Activated T-helper 17 cell treated with anti-CD3 and anti-CD28 coated beads, Interleukin-2, amount 50 U/mL, for 72 hours (primary cell): ENCODE measurements at places on chromosomes 16 and 17.

DNA sequence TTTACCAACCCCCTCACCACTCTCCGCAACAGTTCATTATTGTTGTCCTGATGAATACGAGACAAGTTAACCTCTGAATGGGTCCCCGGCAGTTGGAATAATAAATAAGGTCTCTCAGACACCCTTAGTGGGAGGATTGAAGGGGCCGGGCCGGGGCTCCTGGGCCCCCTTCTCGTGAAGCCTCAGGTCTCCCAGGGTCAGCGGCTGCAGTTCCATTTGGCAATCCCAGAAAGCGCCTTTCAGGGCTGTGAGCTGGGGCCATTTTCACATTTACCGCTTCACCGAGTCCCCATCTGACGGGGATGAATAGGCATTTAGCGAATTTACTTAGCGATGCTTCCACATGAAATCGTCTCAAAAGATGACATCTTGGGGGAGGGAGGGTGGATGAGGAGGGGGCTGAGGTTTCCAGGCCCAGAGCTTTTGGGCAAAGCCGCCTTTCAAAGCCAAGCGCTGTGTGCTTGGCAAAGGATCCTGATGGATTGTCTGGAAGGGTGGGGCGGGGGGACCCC lies 309.8 kb downstream of the XYLT1 start:
- ATAC-seq = no peak

- ATAC-seq = no peak
Measured at GRCh38 chr16:6857575-6857974, 475.1 kb upstream of the RBFOX1 start.

- no peak for ATAC-seq
Measured at GRCh38 chr17:49964769-49965523, 4.0 kb upstream of the DLX4 start.

- ATAC-seq = peak; percentile 71
Measured at GRCh38 chr16:88430524-88431446, 22.3 kb upstream of the ZFPM1 start.

DNA sequence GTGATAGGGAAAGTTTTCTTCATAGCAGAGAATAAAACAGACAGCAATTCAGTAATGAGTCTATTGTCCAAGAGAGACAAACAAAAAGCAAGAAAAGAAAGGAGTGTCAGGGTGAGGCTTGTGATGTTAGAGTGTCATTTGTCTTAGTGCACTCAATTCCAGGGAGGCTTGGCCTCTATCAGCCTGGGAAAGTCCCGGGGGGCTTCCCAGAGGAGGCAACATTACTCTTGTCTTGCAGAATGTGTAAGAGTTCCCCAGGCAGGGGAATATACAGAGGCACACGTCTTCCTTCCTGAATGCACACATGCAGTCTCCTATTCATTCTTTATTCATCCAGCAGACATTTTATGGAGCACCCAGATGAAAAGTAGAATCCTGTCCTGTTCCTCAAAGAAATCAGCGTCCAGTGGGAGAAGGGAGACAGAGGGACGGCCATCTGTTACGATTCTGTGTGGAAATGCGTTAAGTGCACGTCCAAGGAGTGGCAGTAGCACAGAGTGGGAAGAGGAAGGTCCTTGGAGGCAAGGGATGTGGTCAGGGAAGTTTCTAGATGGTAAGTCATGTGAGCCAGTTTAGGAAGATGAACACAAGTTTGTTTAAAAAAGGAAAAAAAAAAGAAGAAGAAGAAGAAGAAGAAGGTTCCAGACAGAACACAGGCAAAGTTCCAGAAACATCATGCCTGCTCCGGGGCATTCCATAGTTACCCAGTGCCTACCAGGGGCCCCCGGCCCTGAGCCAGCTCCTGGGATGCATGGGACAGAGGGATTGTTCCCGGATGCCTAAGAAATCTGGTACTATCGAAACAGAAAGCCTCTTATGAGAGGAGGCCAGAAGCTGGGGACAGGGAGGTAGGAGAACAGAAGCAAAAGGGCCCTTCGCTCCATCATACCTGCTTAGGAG lies 21.1 kb downstream of the CACNG4 start:
- ATAC-seq = peak; percentile 72

- no peak for ATAC-seq
Measured at GRCh38 chr16:57577214-57577613, 34.8 kb downstream of the ADGRG5 start.

GRCh38 chr16:15647294-15648014 lies 2.6 kb upstream of the NDE1 start:
- no peak for ATAC-seq

DNA sequence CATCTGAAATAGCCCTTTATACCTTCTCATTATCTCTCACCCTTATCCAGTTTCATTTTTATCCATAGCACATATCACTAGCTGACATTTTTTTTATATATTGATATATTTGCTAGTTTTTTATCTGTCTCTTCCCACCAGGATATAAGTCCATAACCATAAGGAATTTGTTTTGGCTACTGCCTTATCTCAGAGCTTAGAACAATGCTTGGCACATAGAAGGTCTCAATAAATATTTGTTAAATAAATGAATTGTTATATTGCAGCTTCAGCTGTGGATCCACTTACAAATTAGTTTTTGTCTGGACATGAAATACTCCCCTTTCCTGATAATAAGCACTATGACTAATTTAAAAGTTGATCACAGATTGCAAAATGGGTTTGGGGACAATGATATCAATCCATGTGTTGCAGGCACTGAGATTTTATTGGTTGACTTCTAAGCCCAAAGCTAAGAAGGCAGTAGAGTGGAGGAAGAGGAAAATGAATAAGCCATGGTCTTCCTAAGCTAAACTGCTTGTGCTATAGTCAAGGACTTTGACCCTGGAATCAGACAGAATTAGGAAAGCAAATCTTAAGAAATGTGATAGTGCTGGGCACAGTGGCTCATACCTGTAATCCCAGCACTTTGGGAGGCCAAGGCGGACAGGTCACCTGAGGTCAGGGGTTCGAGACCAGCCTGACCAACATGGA lies 31.9 kb upstream of the YPEL2 start:
- ATAC-seq = no peak

GRCh38 chr16:68284847-68285246 lies 20.5 kb downstream of the SLC7A6 start:
- ATAC-seq = peak; percentile 8

- ATAC-seq = no peak
Measured at GRCh38 chr16:21953541-21953902, 361 bp downstream of the UQCRC2 start.

DNA sequence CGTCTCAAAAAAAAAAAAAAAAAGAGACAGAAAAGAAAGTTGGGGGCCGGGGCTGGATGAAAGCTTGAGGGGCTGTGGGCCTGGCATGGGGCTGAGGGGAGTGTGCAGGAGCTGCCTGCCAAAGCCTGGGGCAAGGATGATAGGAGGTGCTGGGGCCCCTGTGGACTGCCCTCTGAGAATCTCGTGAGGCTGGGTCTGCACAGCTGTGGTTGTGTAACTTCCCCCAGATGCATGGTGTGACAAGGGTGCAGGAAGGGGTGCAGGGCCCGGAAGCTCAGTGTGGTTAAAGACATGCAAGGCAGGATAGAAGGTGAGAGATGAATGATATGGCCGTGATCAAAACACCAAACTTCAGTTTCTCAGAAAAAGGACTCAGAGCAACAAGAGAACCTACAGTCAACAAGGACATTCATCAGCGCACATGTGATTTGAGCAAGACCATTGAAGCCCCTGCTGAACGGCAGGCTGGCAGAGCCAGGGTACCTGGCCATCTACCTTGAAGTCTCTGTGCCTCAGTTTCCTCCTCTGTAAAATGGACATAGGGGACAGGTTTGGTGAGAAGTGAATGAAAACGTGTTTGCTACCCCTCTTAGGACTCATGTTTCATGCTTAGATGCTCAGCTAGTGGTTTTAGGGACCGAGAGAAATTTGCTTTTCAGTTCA lies 9.6 kb downstream of the IL32 start:
- ATAC-seq = peak; percentile 71

- no peak for ATAC-seq
Measured at GRCh38 chr17:3663102-3664011, 5.0 kb downstream of the TAX1BP3 start.

- no peak for ATAC-seq
Measured at GRCh38 chr17:48860034-48860433, 29.2 kb downstream of the CALCOCO2 start.

GRCh38 chr16:48206594-48207242 lies 37.4 kb upstream of the LONP2 start:
- ATAC-seq = peak; percentile 98

- no peak for ATAC-seq
Measured at GRCh38 chr16:75938818-75939217, 212.5 kb upstream of the CPHXL start.

DNA sequence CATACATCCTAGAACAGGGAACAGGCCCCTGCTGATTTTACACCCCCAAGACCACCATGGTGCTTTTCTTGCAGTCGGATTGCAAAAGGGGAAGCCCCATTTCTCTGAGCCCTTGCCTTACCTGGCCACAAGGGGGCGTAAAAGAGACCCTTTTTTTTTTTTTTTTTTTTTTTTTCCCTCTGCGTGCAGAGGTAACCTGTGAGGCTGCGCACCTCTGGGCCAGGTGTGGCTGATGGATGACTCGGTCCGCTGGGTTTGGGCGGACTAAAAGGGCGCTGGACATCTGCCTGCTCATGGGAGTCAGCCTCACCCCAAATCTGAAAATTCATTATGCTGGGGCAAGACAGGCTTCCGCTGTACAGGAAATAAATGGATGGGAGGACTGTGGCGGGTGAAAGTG lies 281.0 kb downstream of the CBLN1 start:
- no peak for ATAC-seq

GRCh38 chr16:30053376-30054015 lies 12.1 kb upstream of the ALDOA start:
- ATAC-seq = peak; percentile 10

GRCh38 chr17:63772801-63773271 lies 561 bp downstream of the CCDC47 start:
- ATAC-seq = no peak

- no peak for ATAC-seq
Measured at GRCh38 chr17:75758131-75758905, 6.7 kb downstream of the GALK1 start.

DNA sequence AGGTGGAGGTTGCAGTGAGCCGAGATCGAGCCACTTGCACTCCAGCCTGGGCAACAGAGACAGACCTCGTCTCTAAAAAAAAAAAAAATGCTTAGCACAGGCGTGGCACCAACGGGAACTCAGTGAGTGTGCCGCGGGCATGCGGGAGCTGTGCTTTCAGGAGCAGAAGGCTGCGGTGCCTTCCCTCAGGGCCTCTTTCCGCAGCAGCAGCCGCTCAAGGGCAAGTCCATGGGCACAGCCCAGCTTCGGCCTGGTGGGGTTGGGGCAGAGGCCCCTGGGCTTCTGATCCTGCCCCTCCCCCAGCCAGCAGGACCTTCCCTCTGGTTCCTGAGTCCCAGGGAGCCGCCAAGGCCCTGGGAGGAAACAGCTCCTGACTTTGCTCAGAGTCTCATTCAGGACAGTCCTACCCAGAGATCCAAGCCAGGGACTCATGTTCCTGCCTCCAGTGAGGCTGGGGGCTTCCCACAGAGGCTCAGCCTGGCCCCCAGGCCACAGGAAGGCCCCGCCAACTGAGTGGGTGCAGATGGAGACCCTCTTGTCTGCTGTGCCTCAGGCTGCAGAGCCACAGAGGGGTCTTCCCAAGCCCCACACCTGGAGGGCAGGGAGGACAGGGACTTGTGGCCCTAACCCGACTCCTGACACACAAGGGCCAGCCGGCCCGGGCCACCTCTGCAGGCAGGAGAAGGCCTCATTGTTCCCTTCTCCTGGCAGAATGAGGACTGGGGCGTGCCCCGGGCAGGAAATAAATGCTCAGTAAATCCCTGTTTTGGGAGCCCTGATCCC lies 3.3 kb upstream of the ZG16B start:
- ATAC-seq = no peak

- ATAC-seq = no peak
Measured at GRCh38 chr17:31357839-31358394, 33.6 kb upstream of the RAB11FIP4 start.

GRCh38 chr17:60372790-60373483 lies 19.0 kb downstream of the USP32 start:
- ATAC-seq = peak; percentile 100

GRCh38 chr17:48483471-48484131 lies 47.2 kb downstream of the HOXB1 start:
- ATAC-seq = peak; percentile 76

DNA sequence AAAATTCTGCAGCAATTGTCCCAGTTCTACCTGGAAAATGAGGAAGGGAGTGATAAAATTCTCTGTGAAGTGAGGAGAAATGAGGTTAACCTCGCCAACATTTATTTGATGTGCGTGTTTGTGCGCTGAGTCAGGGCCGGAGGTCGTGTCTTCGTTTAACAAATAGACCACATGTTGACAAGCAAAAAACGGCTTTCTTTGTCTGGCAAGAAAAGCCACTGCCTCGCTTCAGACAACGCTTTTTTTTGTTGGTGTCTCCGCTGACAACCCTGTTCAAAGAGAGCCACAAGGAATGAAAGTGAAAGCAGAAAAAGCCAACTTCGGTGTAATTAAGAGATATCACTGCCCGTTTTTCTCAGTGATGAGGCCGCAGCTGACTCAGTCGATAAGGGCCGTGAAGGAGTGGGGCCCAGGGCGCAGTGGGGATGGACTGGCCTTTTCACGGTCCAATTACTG lies 510.6 kb downstream of the CDH13 start:
- peak; percentile 86 for ATAC-seq

DNA sequence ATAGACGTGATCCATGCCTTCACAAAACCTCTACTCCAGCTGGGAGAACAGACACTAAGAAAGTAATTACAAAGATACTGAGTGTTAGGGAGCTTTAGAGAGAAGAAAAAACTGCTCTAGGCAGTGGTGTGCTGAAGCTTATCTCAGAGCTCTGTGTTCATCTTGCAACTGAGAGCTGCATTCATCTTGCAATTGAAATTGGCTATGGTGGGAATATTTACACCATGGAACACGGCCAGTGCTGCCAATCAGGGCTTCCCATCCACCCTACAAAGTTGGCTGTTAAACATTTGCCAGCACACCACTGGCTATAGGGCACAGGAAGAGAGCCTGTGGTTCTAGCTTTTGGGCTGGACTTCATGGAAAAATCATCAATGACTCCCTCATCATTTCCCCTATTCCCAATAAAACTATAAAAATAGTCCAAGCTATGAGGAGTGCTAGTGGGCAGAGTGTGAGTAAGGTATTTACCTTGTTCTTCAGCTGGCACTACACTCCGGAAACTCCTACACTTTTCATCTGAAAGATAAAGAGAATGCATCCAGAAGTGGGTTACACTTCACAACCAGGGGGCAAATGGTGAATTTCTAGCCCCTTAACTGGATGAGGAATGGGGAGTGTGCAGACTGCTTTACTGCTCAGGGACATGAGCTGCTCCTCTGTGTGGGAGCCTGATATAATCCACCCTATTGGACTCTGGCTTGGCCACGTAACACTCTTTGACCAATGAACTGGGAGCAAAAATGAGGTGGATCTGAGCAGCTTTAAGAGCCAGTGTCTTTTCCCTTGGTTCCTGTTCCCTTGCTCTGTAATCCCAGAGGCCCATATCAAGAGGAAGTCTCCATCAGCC lies 11.6 kb downstream of the GSG1L2 start:
- ATAC-seq = no peak
